ENCODE measurements at places on chromosomes 1 and 21.

DNA sequence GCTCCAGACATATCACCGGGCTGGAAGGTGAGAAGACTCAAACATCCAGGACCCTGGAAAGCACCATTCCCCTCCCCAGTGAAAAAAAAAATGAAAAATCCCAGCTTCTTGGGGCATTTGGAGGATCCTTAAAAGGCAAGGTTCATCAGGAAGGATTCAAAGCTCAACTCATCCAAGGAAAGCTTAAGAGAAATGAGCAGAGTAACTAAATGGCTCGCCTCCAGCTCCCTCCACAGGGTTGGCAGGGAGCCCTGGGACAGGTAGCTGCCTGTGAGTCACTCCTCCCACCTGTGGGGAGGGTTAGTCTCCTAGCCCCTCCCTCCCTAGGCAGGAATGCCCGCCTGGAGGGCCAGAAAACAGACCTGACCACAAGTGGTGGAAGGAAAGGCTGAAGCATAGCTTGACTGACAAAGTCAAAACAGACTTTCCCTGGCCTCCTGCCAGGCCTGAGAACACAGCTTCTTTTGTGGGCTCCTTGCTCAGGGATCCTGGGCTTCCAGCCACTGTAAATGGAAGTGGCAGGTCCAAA lies 712 bp upstream of the LAMB3 start:
- peak; percentile 96 for DNase-seq

DNA sequence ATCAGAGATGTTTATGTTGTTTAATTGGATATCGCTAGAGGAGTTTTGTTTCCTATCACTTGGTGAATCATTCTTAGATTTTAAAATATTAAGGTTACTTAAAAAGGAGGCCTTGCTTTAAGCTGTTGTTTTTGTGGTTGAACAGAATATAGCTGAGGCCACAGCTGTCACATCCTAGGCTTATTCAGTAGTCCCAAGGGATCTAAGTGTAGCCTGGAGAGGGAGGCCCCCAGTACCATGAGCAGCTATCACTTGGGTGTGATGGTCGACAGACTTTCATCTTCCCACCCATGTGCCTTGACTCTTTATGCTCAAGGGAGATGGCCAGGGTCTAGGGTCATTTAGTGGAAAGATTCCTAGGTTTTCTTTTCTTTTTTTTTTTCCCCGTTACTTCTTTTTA lies 278.7 kb downstream of the HHAT start:
- no peak for DNase-seq

- no peak for DNase-seq
Observed at GRCh38 chr1:46784666-46785065, 14.2 kb upstream of the CYP4B1 start.

DNA sequence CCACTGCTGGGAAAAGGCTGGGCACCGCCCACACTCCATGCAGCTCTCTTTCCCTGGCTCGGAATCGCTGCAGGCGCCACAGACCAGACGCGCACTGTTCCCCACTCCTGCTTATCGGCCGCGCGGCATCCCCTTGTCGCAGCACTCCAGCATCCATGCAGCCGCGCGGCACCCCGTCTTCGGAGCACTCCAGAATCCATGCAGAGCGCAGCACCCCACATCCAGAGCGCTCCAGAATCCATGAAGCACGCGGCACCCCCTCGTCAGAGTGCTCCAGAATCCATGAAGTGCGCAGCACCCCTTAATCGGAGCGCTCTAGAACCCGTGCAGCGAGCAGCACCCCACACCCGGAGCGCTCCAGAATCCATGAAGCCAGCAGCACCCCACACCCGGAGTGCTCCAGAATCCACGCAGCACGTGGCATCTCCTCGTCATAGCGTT lies 9.5 kb downstream of the TFF3 start:
- DNase-seq, result peak; percentile 42

GRCh38 chr1:230717251-230717650 lies 3.3 kb upstream of the AGT start:
- no peak for DNase-seq

All from endodermal cell (in vitro differentiated cells).